T-helper 1 cell (primary cell): ENCODE measurements at places on chromosomes 12 and 14.

DNA sequence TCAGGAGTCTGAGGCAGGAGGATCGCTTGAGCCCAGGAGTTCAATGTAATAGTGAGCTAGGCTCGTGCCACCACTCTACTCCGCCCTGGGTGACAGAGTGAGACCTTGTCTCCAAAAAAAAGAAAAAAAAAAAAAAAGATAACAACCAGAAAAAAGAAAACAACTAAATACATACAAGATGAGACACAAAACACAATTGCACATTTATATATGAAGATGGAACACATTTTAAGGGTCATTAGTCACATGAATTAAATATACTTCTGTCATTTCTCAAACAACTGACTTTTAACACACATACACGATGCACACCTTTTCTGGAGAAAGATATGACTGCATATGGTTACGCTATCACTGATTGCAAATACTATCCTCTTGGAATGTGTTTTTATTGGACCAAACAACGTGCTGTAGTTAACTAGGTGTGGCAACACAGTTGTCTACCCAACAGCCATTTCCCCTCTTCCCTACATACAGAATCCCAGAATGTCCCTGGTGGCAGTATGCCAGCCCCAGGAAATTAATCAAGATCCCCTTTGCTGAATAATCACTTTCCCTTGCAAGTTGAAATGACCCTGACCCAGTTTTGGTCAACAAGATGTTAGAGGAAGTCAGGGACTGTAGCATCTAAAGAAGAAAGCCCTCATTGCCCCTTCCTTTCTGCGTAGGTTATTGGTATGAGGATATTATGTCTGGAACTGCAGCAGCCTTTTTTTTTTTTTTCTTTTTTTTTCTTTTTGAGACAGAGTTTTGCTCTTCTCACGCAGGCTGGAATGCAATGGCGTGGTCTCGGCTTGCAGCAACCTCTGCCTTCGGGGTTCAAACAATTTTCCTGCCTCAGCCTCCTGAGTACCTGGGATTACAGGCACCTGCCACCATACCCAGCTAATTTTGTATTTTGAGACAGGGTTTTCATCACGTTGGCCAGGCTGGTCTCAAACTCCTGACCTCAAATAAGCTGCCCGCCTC is 5.6 kb upstream of the MYL6B start:
- DNase-seq = no peak

- no peak for DNase-seq
Measured at GRCh38 chr14:63974176-63974575, 121.4 kb downstream of the SYNE2 start.

DNA sequence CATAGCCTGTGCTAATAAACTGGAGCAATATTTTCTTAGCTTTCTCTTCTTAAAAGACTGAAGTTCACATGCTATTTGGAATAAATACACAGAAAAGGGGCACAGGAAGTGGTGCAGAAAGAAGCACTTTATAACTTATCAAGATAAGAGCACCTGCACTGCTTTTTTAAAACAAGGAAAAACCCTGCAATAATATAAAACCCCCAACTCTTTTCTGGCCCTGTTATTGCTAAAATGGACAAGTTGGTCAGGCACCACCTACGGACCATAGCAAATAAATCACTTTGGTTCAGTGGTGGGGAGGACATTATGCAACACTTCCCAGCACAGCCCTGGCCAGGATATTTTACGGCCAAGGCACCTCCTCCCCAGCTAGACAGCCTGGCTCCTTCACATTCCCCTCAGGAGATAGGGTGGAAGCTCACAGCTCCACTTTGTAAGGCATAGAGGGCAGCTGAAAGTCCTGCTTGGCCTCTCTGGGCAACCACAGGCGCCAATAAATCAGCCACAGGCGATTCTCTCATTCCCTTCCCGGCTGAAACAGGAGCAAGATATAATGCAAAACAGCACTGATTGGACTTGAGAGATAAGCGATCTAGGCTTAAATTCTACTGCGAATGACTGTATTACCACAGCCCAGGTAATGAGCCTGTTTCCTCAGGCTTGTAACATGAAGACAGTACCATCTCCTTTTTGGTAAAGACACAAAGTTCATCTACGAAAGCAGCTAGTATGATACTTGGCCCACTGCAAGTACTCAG is 2.0 kb downstream of the ZBTB25 start:
- no peak for DNase-seq

DNA sequence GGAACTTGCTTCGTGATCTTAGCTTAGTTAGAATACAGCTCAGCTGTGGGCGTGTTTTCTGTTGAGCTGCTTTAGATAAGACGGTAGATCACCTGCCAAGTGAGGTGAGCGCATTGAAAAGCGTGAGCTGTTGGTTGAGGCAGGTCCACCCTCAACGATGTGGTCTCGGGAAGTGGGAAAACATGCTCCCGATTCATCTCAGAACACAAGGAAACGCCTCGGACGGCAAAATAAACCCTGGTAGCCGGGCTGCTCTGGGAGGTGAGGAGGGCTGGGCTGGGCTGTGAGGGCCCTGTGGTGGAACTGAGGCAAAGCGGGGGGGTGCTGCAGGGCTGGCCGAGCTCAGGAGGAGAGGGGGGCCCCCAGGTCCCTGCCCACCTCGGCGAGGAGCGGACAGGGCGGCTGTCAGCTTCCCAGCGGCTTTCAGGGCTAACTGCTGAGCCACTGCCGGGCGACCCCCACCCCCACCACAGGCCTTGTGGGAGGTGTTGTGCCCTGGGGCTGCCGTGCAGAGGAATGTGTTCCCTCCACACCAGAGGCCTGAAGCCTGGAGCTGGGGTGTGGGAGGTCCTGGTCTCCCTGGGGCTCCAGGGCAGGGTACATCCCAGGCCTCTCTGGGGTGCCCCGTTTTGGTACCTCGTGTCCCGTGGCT is 30.7 kb downstream of the NOC4L start:
- DNase-seq = no peak

DNA sequence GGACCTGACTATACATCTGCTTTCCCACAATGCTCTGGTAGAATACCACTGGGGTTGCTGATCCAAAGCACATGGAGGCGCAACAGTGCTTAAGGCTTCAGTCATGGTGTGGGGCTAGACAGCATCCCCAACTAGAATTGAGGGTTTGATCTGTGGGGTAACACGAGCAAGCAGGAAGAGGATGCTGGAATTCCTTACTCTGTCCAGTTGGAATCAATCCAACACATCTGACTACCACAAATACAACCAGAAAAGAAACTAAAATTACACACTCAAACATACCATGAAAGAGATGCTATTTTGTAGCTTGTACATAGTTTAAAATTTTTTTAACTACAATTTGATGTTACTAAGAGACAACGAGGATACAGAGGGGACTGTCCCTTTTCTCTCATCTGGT is 40.4 kb upstream of the GTF2A1 start:
- DNase-seq = no peak

DNA sequence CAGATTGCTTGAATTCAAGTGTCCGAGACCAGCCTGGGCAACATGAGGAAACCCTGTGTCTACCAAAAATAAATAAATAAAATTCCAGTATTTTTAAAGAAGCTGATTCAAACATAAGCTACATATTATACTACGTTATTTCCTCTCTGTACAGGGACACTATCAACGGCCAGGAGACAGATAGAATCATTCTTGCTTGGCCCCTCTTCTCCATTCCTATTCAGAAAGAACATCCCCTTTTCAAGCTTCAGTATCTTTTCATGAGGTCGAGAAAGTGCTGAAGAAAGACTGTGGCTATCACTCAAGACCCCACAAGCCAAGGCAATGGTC is 314 bp upstream of the DHRS7 start:
- no peak for DNase-seq

DNA sequence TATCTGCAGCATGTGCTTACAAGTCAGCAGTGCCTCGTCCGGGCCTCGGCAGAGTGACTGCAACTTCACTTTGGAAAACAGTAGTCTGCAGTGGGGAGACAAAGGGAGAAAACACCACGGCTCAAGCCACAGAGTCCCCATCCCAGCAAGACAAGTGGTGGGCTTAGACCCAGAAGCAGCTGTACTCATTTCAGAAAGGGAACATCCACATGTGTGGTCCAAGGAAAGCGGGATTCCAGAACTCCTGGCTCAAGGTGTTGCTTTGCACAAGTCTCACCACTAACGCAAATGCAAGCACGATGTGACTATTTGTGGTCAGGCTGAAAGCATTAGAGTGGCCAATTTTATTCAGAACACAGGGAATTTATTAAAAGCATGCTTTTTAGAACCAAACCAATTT is 198.3 kb downstream of the TTC7B start:
- DNase-seq = no peak

DNA sequence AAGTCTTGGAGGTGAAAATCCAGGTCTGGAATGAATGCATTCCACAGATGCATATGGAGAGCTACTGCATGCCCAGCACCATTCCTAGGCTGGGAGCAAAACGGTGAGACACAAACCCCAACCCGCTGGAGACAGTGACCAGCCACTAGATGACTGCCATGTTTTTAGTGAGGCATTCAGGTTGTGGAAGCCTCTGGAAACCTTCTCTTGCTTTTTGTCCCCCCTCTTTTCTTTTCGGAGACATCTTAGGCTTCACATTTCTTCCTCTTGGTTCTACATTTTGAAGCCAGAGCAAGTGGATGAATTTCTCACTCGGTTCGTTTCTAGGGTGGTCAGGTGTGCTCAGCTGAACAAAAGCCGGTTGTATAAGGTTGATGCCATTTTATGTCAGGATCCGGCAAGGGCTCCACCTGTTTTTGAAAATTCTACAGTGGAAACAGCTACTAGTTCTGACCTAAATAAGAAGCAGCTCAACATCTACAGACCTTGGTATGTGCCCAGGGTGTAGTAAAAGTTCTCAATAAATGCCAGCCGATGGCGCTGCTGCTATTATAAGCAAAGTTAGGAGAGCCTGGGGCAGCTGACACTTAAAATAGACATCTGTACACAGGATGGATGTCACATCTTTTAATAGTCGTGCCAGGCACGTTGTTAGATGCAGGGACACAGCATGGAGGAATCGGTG is 1.8 kb upstream of the ZNF839 start:
- DNase-seq = no peak

DNA sequence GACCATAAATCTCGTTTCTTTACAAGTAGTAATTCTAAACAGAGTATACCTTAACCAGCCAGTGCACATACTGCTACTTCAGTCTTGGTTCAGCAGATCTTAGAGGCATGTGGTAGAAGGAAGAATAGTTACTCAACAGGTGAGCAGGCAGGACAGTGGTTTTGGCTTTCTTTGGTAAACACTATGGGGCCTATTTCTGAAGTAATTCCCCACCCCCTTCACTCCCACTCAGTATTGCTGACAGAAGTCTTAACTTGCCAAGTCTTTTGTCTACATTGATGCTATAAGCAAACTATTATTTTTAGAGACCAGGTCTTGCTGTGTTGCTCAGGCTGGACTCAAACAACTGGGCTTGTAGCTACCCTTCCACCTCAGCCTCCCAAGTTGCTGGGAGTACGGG is 68.5 kb downstream of the FBXO34 start:
- no peak for DNase-seq
